LHCN-M2 (cell line): ENCODE measurements at places on chromosomes 11 and 22. TPM values are rescaled to one million over a fixed set of nuclear protein-coding genes. Genes with fewer than 3 reads are reported as not detected.

DNA sequence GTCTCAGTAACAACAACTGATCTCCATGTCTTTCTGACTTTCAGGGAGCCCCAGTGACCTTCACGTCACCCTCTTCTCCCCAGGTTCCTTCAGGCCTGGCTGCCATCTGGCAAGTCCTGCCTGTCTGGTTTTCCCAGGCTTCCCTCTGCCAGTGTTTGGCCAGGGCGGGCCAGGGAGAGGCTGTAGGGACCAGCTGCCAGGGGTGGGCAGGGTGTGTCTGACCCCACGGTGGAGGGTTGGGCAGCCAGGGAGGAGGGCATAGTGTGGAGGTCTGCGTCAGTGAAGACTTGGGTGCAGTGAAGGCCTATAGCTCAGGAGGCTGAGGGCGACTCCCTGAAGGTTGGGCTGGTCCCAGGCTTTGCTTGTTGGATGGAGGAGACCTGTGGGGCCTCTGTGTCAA, 11.9 kb upstream of the MRGPRX2 start:
- DNase-seq, result no peak

- DNase-seq, result peak; percentile 5
Measured at GRCh38 chr11:14012846-14013245, 50.3 kb downstream of the SPON1 start.

DNA sequence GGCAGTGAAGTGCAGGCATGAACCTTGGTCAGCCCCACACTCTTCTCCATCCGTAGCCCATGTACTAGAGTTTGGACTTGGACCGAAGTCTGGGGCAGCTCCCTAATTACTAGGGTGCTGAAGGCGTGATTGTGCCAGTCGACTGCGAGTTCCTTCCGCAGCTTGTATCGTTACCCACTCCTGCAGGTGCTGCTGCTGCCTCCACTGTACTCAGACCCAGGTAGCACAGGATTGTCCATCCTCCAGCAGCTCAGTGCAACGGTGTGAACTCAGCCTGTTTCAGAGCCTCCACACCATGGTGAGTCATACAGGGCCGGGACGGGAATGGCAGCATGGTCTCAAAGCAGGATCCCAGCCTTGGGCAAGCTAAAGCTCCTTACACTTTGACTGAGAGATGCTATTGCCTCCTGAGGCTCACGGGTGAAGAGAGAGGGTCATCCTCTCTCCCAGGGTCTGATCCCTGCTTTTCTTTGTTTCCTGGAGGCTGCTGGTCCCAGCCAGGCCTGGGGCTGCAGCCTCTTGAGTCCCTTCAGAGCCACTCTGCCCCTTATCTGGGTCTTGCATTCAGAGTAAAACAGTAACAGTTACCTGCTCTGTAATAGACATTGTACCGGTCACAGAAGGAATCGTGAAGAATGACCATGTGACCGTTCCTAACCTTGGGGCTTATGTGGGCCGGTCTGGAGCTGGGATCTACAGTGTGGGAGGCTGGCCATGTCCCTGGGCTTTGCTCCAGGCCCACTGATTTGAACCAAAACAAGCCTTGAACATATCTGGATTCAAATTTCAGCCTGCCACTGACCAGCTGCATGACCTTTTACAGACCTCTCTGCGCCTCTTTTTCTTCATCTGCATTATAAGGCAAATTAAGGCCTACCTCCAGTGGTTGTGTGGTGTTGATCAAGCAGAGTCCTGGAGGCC, 1.7 kb downstream of the TKFC start:
- DNase-seq, result peak; percentile 51

GRCh38 chr11:58406774-58407173, at the start of gene OR5B3:
OR5B3 (minus strand) TSS chr11:58406874; CDS start chr11:58403409, 3,465 bp downstream.
- DNase-seq, result no peak

Gene ANGPTL5
- not detected in 2 replicates for total RNA-seq

Gene APOA4
- total RNA-seq, result not detected in 2 replicates

DNA sequence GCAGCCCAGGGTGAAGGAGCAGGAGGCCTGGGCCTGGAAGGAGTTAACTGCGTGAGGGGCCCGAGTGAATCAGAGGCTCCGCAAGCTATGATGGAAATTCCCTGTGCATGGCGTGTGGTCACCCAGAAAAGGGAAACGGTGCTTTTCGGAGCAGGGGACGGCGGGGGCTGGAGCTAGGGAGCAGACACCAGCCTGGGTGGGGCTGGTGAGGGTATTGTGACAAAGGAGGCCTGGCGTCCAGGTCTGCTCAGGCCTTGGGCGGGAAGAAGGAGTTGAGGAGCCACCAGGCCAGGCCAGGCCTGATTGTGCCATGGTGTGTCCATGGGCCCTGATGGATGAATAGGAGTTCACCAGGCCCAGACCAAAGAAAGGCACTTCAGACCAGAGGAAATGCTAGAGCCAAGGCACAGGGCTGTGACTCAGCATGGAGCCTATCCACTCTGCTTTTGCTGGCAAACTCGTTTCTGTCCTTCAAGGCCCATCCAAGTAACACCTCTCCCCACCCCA, 12.8 kb upstream of the SPI1 start:
- no peak for DNase-seq

Gene OR51E2
- not detected in 2 replicates for total RNA-seq

DNA sequence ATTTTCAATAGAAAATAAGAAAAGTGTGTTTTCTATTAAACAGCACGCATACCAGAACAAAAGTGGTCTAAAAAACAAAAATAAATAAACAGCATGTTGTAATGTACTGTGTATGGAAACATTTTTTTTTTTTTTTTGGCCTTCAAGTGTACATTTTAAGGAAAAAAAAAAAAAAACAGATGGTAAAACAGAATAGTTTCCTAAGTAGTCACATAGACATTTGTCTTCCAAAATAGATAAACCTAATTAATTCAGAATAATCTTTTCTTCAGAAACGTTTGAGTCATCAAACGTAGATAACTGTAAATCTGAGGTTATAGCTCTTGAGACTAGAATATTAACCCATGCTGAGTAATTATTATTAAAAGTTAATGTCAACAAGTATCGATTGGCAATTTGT, 396 bp upstream of the CFAP300 start:
- DNase-seq, result no peak

Gene OR4C46
- not detected in 2 replicates for total RNA-seq

DNA sequence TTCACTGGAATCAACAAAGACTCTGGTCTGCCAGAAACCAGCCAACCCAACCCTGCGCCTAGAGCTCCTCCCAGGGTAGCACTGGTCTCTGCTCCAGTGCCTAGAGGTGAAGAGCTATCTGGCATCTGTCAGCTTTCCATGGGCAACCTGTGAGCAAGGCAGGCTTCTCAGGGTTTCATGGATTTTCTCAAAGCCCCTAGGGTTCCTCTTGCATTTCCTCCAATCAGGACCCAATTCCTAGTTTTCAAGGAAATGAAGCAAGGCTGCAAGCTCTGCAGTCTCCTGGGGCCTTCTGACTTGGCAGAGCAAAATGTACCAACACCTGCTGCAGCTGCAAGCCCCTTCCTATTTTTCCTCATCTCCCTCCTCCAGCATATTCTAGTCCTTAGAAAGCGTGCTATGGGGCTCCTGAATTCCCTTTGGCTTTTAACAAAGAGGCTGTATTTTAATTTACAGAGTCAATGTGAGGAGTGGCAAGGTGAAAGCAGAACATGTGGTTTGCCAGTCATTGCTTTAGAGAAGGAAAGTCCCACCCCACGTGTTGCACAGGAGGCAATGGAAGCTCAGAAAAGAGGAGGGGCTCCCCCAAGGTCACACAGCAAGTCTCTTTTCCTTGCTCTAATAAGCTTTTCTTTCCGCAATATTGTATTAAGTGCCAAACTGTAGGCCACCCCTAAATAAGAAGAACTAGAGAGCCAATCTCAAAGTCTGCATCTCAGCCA, 33.0 kb upstream of the RIC3 start:
- DNase-seq, result no peak

- no peak for DNase-seq
Measured at GRCh38 chr11:120675171-120675570, 163.6 kb downstream of the GRIK4 start.

DNA sequence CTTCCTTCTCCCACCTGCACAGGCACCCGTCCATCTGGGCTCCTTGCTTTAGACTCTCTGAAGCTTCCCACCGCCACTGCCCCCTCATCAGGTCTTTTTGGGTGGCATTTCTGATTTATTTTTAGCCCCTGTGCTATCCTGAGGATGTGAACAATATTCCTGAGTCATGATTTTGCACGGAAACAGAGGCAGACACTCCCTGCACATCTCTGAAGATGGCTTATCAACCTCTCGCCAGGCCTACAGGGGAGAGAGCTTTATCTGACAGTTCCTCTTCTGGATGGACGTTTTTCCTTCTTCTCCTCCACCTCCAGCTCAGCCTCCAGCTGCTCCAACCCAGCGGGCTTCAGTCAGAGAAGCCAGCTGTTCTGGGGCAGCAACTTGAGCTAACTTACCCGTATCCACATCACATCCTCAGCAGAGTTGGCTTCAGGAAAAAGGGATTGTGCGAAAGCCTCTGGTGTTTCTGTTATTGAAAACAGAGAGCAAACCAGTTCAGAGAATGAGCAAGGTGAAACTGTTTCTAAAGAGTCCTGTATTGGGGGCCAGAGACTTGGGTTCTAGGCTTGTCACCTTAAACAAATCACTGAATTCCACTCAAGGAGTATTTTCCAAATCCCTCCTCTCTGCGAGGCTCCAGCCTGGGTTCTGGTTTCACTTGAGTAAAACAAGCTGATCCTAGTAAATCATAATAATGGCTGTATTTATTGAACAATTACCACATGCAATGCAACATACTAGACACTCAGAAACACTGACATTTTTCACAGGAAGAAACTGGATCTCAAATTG, 33.1 kb upstream of the ETS1 start:
- peak; percentile 8 for DNase-seq
